ENCODE measurements at places on chromosomes 1 and 21. TPM values are rescaled to one million over a fixed set of nuclear protein-coding genes. Genes with fewer than 3 reads are reported as not detected.

DNA sequence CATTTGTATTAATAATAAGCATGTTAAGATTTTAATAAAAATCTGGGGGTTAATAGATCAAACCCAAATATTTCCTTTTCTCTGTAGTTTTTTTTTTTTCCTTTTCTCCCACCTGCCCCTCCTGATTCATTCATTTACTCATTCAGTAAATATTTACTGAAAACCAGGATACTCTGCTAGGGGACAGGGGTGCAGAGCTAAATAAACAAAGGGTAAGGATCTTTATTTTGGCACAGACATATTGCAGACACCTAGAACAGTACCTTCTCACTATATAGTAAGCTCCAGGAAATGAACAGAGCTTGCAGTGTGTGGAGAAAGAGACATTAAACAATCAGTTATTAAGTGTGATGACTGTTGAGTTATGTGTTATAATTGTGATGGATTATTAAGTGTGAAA, 60.9 kb downstream of the AK5 start:
- DNase-seq = no peak

DNA sequence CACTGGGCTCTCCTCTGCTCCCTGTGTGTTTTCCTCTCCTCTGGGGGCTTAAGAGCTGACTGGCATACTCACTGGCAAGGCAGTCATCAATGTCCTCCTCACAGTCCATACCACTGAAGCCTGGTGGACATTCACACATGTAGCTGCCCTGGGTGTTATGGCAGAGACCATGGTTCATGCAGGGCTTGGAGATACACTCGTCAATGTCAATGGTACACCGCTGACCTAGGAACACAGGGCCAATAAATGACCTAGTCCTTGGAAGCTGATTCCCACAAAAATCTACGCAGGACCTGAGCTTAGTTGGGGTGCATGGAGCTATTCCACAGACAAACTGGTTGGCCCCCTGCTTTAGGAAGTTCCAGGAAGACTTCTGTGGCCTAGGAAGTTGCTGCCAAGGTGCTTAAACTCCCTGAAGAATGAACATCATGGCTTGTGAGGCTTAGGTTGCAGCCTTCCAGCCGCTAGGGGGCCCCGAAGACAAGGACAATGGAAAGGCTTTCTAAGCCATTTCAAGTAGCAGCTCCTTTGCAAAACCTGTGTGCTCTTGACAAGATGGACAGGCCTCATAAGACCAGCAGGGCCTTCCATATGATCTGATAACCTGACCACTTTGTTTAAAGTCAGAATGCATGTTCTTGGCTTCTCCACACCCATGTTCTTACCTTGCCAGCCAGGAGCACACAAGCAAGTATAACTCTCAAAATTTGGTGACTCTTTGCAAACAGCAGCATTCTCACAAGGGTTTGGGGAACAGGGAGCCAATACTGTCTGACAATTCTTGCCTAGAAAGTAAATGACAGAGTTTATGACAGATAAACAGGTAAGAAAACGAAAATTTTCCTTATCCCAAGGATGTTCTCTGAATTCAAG, 52.3 kb upstream of the ADAM30 start:
- DNase-seq = peak; percentile 53

Gene RNU1-3
- not detected for polyA plus RNA-seq

GRCh38 chr1:198273748-198274295, 117.0 kb downstream of the NEK7 start:
- no peak for DNase-seq

Gene FALEC
- not detected for polyA plus RNA-seq

- peak; percentile 70 for DNase-seq
These were observed 98.1 kb upstream of the NFIA start for GRCh38 chr1:60984062-60984799.

Gene XKR8
- 9.8 TPM for polyA plus RNA-seq

DNA sequence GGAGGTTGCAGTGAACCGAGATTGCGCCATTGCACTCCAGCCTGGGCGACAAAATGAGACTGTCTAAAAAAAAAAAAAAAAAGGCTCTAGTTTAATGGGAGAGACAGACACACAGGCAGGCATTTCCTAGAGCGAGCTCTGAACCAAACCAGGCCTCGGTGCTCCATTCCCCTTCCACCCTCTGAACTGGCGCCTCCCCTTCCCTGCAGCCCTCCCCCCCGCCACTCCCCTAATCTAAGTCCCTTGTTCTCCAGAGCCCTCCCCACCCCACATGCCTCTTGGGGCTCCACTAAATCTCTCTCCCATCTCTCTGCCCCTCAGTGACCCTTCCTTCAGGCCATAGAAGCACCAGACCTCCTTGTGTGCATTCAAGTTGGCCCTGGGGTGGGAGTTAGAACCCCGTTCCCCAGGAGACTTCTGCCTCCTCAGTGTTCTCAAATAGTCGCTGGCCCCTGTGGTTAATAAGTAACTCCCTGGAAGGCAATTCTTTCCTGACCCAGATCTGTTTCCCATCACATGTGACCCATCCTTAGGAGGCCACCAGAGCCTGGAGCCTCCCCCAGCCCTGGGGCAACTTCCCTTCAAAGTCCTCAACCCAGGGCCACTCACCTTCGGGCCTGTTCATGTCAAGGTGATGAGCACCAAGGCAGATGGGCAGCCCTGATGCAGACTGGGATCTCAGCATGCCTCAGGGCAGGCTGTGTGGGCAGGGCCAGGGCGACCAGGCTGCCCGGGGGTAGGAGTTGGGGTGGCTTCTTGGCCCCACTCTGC, 42.6 kb upstream of the EPB41 start:
- DNase-seq = no peak

DNA sequence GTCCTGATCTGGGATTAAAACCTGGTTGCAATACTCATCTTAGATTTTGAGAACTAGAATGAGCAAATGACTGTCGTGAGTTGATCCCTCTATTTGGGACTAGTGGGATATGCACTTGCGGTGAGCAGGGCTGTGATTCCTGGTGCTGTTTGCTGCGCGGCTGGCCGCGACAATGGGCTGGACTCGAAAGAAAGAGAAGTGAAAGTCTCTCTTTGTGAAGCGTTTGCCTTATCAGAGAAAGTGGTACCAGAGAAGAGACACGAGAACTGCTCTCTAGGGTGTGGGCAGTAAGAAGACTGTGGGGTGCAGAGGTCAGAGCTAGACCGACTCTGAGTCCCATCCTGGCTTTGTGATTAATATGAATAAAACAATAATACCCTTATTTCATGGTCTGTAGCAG, 8.6 kb downstream of the ST6GALNAC3 start:
- no peak for DNase-seq

GRCh38 chr1:79204779-79205479, 198.4 kb upstream of the ADGRL4 start:
- no peak for DNase-seq

DNA sequence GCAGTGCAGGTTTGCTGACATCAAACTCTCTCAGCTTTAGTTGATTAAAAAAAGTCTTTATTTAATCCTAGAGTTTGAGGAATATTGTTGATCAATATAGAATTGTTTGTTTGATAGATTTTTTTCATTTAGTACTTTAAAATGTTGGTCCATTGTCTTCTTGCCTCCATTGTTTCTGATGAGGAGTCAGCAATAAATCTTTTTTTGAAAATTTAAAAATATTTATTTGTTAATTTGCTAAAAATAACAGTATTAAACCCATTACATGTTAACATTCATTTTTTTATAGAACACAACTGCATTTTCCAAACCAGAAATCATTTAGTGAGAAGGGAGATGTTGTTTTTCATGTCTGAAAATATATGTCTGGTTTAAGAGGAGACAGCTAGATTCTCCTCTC, 173.8 kb upstream of the USP24 start:
- no peak for DNase-seq

Gene SLC26A9
- polyA plus RNA-seq = 0.38 TPM

DNA sequence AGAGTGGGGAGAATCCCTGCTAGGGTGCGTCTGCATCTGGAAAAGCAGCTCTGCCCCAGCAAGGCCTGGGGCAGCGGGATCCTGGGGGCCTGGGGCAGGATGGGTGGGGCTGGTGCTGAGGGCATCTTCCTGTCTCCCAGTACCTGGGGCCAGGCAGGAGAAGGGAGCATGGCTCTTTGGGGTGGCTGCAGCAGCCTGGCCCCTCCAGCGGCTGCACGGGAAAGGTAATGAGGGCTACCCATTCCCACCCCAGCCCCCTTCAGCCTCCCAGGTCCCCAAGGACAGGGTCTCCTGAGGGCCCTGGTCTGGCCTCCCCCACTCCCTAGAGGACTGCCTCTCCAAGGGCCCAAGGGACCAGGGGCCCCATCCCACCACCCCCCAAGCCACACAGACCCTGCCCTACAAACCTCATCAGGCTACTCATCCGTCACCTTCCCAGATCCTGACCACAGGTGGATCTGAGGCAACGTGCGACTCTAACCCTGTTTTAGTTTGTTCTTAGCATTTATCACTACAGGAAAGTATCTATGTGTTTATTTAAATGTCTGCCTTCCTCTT, 910 bp upstream of the ANKRD65 start:
- DNase-seq = no peak

DNA sequence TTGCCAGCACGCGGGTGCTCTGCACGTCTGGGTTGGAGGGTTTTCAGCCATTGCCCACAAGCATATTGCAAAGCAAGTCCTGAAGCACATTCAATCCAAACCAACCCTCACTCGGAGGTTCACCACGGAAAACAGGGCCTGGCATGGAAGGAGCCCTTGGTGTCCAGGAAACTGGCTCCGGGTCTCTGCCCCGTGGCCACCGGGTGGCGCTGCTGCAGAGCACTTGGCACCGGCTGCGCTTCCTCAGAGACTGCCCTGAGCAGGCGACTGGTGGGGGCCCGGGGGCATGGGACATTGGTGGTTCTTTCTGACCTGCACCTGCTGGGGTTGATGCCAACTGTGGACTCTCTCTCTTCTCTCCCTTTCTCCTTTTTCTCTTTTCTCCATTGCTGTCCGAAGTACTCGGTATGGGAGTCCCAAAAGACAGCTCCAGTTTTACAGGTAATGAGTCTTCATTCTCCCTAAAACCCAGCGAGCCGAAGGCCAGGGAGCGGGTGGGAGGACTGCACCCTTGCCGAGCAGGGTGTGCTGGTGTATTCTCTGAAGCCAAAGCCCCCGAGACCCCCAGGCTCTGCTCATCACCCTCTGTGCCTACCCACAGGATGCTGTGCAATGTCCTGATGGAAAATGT, 4.1 kb upstream of the KCNAB2 start:
- no peak for DNase-seq

Gene DMBX1
- polyA plus RNA-seq = 0.06 TPM

- no peak for DNase-seq
These were observed 788 bp upstream of the MPC2 start for GRCh38 chr1:167937709-167938010.

DNA sequence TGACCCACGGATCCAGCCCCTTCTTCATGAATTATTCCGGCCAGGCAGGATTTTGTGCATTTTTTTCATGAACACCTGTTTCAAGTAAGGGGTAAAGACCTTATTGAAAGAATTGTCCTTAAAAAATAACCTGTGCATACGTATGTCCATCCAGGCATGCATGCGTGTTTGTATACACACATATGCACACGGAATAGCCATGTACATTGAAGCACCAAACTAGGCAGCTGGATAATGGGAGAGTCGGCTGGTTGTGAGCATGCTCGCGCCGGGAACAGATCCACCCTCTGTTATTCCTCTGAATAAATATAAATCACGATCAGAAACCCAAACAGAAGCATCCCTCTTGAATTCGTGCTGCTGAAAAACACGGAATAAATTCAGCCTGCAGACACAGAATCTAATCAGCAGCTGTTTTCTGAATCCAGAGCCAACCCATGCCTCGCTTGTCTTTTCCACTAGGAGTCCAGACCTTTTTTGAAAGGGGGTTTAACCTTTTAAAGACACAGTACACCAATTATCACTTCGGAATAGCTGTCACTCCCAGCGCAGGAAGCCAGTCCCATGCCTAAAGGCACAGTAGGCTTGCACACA, at the start of gene HIVEP3:
Gene HIVEP3, minus strand, starts transcription at position 473 of the 594 bp plus-strand sequence.
- DNase-seq = no peak

DNA sequence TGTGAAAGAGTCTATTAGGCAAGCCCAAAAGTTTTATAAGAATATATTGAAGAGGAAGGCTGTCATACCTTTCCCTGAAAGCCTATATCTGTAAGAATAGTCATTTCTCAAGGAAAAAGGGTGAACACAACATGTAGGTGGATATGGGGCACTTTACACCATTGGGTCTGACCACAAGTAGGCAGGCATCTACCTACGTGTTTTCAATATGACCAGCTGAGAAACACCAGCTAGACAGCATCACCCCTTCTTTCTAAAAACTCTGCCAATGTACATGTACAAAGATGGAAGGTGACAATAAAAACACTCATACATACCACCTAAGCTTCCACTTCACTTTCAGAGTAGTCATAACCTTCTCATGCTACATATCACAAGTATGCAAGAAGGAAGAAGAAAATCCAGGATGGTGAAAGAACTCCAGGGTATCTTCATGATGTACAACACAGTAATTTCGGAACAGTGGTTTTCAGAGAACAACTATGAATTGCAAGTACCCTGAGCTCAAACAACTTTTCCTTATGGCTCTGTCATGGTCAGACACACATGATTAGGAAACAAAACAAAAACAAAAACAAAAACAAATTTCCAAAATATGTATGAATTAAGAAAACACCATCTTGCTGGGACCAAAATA, 98.5 kb upstream of the ADGRL2 start:
- no peak for DNase-seq

Gene MRAP
- not detected for polyA plus RNA-seq

DNA sequence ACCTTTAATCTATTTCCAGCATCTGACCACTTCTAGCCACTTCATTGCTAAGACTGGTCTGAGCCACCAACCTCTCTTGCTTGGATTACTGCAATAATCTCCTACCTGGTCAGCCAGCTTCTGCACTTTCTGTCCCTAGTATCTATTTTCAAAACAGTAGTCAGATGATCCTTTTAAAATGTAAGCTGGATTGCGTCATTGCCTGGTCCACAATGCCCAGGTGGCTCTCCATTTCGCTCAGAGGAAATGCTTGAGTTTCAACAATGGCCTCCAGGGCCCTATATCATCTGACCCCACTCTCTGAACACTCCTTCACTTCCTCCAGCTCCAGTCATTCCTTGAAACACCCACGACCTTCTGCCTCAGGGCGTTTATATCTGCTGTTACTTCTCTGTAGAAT, 2.3 kb downstream of the FYB2 start:
- DNase-seq = no peak

DNA sequence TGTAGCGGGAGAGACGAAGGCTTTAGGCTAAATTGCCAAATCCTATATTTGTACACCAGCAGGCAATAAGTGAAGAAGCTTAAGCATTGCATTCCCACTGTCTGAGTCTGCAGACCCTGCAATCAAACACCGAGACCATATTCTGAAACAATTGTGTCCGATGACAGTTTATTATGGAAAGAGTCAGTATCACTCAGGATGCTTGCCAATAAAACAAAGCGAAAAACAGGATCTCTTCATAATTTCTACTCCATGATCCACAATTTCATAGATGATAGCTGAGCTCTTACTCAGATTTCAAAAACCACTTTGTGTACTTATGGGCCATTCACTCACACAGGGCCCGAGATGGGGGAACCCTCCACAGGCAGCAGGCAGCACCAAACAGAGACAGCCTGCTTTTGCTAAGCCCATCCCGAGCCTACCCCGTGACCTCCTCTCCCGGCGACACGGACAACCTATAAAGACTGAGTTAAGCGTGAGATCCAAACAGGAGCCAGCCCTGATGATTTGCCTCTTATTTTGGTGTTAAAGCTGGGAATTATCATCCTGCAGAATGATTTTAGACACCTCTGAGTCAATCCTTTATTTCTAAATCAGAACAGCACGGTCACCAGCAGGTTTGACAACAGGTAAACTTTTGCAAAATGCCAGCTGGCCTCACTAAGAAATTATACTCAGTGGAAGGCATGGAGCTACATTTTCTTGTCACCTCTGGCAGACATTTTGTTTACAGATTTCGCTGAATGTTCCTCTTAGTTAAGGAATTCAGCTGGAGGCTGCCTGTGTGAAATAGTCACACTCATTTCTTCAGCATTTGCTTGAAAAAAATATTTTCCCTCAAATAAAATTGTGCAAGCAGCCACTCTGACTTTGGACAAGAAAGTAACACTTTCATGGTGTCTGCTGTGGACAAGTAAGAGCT, 212.4 kb downstream of the GPATCH2 start:
- DNase-seq = no peak

Data from right renal pelvis (tissue), 4 donors.